ENCODE measurements at places on chromosomes 5 and 9. TPM values are rescaled to one million over a fixed set of nuclear protein-coding genes. Genes with fewer than 3 reads are reported as not detected.
A peak's percentile ranks its signal among the peaks of the same experiment; 100 is the strongest.

DNA sequence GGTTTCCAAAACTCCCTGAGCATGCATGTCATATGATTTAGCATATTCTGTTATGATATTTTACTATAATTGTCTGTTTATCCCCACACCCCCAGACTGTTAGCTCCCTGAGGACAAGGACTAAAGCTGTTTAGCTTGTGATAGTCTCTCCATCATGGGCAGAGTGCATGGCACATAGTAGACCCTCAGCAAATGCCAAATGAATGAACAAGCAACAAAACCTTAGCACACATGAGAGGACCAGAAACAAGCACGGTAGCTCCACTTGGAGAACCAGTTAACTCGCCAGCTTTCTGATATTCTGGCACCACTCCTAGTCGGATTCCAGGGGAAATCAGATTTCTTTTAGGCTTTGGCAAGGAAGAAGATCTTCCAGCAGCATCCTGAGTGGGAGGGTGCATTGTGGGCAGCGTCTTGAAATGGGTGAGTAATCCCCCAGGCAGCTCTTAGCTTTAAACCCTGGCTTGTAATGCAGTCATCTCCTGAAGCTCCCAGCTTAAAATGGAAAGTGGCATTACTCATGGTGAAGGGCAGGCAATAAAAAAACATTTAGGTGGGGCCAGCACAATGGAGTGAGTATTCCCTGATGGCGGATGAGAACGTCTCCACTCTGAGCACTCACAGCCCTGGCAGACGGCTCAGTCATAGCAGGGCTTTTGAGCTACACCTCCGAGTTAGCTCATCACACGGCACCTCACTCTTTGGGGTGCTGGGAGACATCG is 41.1 kb downstream of the FGF1 start:
- DNase-seq: peak; percentile 12
- peaks cover 19% of the 10 kb centered on the region for H3K4me1 ChIP-seq
- peak overlapping the region; percentile 74 for H3K27ac ChIP-seq
- no peaks in the 10 kb centered on the region for H3K36me3 ChIP-seq
- H3K27me3 ChIP-seq: no peaks in the 10 kb centered on the region

- H3K27ac ChIP-seq: no peak overlapping the region
- H3K4me3 ChIP-seq: no peak overlapping the region
- DNase-seq: no peak
Observed at GRCh38 chr9:95807326-95807947, 68.1 kb upstream of the ERCC6L2 start.

DNA sequence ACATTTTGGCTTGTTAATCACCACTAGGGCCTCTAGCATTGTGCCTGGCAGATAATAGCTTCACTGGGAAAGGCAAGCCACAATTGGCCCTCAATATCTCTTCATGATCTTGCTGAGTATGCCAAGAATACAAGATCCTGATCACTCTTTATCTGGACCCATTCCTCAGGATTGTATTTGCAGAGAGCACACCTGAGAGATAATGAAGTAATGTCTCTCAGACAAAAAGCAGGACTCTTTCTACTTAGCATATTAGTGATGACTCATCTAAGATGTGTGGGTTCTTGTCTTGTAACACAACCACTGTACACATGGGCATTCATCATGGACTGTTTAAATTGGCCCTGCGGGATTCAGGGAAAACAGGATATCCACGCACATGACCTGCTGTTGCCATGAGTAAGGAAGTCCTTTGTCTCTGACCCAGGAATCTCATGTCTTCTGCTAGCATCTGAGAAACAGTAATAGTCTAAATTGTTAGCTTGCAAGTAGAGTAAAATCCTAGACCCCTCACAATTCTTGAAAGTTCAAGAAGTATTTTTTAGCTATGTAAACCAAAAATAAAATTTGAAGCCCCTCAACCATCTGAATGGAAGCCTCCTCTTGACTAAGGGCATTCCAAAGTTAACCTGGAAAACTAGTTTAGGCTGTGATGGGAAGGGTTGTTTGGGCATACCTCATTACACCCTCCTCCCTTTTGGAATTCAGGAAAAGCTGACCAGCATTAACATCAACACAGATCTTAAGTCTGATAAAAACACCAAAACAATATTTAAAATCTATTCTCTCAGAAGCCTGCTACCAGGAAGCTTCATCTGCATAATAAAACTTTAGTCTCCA is 28.0 kb upstream of the NFIL3 start:
- H3K36me3 ChIP-seq: no peaks in the 10 kb centered on the region
- no peak for DNase-seq
- no peak overlapping the region for H3K4me3 ChIP-seq
- no peaks in the 10 kb centered on the region for H3K27me3 ChIP-seq

DNA sequence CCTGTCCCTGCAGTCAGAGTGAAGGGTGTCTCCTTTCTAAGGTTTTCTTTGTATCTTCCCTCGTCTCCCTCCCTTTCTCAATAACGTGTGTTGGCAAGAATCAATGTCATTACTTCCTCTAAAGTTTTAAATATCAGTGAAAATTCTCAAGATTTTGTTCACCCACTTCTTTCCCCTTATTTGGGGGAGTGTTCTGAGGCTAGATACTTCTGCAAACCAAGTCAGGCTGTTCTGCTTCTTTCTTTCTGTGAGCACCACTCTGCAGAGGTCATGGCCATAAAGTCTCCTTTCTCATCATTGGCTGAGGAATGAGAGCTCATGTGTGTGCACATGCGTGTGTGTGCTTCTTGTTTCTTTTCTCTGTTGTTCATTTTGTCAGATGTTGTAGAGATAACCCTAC is 26.6 kb upstream of the SPATA31C2 start:
- no peaks in the 10 kb centered on the region for H3K36me3 ChIP-seq
- H3K4me3 ChIP-seq: no peak overlapping the region
- DNase-seq: no peak

GRCh38 chr5:76664079-76664478 is 40.9 kb upstream of the F2RL2 start:
- H3K27me3 ChIP-seq: no peaks in the 10 kb centered on the region
- no peak for DNase-seq
- H3K27ac ChIP-seq: no peak overlapping the region
- H3K4me3 ChIP-seq: no peak overlapping the region

GRCh38 chr9:106450549-106450948 is 412.4 kb upstream of the ZNF462 start:
- H3K4me1 ChIP-seq: no peaks in the 10 kb centered on the region
- H3K36me3 ChIP-seq: no peaks in the 10 kb centered on the region
- no peaks in the 10 kb centered on the region for H3K27me3 ChIP-seq
- no peak for DNase-seq
- H3K4me3 ChIP-seq: no peak overlapping the region
- H3K27ac ChIP-seq: no peak overlapping the region

- H3K27me3 ChIP-seq: no peaks in the 10 kb centered on the region
- no peak overlapping the region for H3K4me3 ChIP-seq
- H3K4me1 ChIP-seq: no peaks in the 10 kb centered on the region
- no peaks in the 10 kb centered on the region for H3K36me3 ChIP-seq
- DNase-seq: no peak
Observed at GRCh38 chr5:169544264-169544950, 39.2 kb upstream of the SPDL1 start.

- peaks cover 24% of the 10 kb centered on the region for H3K4me1 ChIP-seq
- peak overlapping the region; percentile 98 for H3K27ac ChIP-seq
- no peaks in the 10 kb centered on the region for H3K27me3 ChIP-seq
Observed at GRCh38 chr9:35728041-35728971, 3.7 kb downstream of the TLN1 start.

RALGDS gene
- total RNA-seq: 53.9 TPM

OR1J2 gene
- not detected for total RNA-seq
